ENCODE measurements at places on chromosomes 4 and X. TPM values are rescaled to one million over a fixed set of nuclear protein-coding genes. Genes with fewer than 3 reads are reported as not detected.

LRCH2 gene
- 13.1 TPM for polyA plus RNA-seq

DNA sequence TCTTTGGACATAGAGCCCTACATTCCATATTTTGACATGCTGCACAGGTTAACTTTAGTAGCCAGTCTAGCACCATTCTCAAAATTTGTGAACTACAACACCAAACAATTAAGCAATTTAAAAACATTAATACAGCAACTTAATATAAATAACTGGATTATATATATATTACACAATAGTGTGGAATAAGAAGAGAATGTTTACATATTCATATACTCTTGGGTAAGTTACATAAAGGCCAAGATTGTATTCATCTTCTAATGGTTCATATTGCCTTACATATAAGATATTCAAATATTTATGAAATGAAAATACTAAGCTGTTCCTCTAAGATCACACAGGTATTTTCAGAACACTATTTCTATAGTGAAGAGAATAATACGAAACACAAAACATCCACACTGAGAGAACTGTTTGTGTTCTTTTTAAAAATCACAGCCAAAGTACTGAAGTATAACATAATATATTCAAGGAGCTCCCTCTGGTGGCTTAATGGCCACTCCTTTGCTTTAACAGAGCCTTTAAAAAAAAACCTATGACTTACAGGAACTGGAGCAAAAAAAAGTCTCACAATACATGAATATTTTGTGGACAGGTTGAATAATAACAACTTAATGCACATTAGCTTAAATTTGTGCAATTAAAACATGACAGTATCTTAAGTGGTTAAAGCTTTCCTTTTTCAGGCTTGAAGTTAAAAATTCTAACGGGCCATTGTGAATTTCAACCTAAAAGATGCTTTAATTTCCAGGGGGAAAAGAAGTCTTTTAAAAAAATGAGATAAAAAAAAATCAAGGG, 46.2 kb downstream of the NEK1 start:
- DNase-seq, result peak; percentile 60

DCUN1D4 gene
- polyA plus RNA-seq, result 64.6 TPM

DNA sequence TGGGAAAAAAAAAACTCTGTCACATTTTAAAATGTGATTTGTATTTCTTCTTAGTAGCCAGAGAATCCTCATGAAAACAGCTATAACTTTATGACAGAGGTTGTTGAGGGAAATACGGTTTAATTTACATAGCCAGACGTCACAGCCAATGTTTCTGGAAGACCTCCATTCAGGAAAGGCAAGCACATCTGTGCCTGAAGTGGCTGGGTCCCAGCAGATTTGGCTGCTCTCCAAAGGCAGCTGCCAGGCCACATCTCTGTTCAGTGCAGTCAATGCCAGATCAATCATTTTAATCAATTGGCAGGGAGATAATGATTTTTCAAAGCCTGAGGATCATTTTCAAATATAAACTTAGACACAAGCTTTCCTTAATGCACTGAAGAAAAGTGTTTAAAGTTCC, 86.5 kb upstream of the ZIC3 start:
- no peak for DNase-seq

GRCh38 chr4:173443121-173443520, 44.2 kb upstream of the SCRG1 start:
- no peak for DNase-seq

GRCh38 chrX:20221902-20222301, 44.8 kb downstream of the RPS6KA3 start:
- no peak for DNase-seq

GRCh38 chr4:124710911-124711310, 1.6 kb downstream of the ANKRD50 start:
- no peak for DNase-seq

DNA sequence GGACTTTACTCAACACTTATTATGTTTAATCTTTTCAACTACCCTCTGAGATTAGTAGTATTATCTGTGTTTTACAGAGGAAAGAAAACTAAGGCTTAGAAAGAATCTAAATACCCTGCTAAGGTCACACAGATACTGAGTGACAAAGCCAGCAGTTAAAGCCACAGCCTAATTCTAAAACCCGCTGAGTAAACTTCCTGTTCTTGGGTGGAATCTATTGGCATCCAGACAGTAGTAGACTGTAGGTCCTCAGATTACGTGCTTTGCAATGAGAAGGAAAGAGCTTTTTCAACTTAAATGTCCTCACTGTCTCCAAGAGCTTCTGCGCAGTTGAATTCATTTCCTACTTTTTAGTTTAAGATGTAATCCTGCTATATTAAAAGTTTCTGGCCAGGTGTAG, 126.0 kb downstream of the TENM3 start:
- no peak for DNase-seq

RPA4 gene
- not detected for polyA plus RNA-seq

SLC34A2 gene
- polyA plus RNA-seq, result 24.1 TPM

All from right renal pelvis (tissue), 4 donors.